Stimulated activated CD4-positive, alpha-beta T cell treated with anti-CD3 and anti-CD28 coated beads, Interleukin-4, amount 100 ng/mL, for 48 hours (primary cell): ENCODE measurements at places on chromosomes 5 and 9.

GRCh38 chr9:129080298-129080600 lies 662 bp upstream of the DOLPP1 start:
- DNase-seq = no peak

DNA sequence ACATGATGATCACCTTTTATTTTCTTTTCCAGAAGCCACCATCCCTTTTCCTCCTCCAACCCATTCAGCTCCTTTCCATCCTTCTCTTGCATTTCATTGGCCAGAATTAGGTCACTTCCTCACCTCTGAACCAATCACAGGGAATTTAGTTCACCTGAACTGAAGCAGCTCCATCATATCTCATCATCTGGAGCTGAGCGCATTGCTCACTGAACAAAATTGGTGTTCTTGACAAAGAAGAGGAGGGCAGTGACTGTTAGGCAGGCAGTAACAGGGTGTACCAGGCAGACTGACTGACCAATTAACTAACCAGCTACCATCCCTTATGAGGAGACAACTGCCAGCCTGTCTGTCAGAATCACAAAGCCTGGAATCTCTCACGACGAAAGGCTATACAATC lies 1.8 kb upstream of the ZNF354A start:
- DNase-seq = no peak

DNA sequence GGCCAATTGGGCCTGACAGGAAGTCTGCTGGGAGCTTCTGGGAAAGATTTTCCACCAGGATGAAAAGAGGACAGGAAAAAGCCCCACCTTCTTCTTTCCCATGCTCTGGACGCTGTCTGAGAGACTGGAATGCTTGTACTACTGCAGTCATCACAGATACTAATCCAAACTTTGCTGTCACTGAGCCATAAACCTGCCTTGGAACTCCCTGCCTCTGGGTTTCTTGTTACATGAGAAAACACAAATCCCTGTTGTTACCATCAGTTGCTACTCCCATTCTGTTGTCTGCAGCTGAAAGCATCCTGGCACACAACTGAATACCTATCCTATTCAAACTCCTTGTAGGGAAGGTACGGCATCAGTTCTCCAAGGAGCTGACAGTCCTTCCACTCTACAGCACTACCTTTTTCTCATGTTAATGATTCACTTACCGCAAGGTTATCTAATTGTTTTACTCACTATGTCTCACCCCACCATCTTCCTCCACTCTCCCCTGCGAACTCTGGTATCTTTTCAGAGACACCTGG lies 167.5 kb downstream of the CDK5RAP2 start:
- DNase-seq = no peak

- no peak for DNase-seq
These were observed 2.6 kb downstream of the SEPTIN8 start for GRCh38 chr5:132774406-132774805.

DNA sequence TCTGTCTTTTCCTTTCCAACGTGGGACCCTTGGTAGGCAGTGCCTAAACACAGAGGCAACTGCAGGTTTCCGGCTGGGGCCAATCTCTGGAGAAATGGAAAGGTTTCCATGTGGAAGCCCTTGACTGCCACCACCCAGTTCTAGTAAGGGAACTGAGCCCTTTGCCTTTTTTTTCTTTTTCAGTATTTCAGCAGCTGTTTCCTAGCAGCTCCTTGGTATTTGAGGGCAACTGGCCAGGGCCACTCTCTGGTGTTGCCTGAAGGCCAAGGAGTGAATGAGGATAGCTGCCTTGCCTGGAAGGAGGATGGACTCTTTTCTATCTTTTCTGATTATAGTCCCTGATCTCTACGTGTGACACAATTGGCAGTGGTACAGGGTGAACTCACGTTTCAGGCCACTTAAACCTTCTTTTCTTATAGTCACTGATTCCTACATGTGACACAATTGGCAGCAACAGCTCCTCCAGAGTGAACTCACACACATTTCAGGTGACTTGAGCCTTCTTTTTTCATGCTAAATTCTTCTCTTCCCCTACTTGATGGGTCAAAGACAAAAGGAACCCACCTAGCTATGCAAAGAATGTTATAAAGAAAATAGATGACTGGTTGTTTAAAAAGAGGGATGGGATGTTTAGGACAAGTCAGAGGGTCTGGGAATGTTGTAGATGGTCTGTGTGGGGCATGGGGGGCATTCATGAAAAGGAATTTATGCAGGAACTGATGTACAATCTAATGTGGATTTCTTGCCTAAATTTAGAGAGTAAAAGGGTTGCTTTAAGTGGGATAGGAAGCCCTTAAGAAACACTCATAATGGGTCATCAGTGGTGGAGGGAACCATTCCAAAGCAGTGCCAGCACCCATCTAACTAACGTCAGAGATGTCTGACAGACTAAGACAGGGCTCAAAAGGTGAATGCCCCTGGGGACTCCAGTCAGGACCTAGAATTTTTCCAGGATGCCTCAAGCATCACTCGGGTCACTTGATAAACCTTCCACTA lies 190.1 kb downstream of the TMEM232 start:
- DNase-seq = no peak

- DNase-seq = no peak
These were observed 96.4 kb downstream of the DIRAS2 start for GRCh38 chr9:90546200-90546599.

DNA sequence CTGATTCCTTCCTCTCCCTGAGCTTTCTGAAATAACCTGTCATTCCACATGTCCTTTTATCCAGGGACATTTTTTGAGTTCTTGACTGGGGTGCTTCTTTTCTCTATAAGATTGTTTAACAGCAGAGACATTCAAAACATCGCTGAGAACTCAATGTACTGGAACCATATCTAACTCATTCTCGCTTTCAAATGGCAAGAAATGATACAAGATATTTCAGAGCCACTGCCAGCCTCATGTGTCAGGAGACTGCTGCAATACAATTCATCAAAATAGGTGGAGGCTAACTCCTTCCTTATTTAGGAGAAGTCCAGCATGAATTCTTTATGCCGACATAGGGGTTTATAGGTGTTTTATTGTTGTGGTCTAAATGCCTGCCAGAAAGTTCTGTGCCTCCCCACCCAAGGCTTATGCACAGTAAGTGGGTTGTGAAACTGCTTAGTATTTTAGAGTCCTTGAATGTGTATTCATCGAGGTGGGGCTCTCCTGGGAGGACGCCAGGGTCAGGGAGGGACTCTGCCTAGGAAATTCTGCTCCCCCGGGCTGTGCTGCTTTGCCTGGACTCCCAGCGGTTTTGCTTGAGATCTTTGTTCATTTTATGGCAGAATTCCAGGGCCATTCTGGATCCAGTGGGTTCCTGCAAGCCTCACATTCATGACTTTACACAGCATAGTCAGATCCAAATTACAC lies 53.9 kb downstream of the ZNF474 start:
- no peak for DNase-seq

GRCh38 chr5:67404256-67405100 lies 207.9 kb upstream of the CD180 start:
- no peak for DNase-seq

GRCh38 chr5:172479784-172480115 lies 25.4 kb upstream of the SH3PXD2B start:
- no peak for DNase-seq

GRCh38 chr5:124574521-124575436 lies 171.7 kb downstream of the ZNF608 start:
- no peak for DNase-seq

DNA sequence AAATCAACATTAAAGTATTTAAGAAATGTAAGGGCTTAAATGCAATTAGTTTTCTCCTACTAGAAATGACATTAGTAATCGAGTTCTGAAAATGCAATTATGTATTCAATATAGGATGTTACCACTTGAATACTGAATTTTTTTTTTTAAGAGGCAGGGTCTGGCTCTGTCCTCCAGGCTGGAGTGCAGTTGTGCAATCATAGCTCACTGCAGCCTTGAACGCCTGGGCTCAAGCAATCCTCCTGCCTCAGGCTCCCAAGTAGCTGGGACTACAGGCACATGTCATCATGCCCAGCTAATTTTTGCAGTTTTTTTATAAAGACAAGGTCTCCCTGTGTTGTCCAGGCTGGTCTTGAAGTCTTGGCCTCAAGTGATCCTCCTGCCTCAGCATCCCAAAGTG lies 1.5 kb downstream of the CDC20B start:
- no peak for DNase-seq

GRCh38 chr5:153067869-153068268 lies 422.6 kb upstream of the GRIA1 start:
- no peak for DNase-seq

DNA sequence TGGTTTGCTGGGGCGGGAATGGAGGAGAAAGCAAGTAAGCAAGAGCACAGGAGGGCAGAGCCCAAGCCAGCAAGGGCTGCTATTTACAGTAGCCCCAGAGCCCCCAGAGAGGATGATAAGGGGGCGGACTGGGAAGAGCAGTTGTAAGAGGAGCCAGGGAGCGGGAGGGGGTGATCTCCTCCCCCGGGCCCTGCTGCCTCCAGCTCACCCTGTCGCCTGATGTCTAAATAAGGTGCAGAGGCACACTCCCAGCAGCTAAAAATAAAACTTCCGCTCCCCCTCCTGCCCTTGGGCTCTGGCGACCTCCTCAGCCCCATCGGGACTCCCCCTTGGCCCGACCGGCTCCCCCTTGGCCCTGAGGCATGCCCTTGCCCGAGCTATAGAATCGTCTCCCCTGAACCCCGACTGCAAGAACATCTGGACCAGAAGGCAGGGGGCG lies 14.4 kb upstream of the CCDC69 start:
- DNase-seq = no peak

DNA sequence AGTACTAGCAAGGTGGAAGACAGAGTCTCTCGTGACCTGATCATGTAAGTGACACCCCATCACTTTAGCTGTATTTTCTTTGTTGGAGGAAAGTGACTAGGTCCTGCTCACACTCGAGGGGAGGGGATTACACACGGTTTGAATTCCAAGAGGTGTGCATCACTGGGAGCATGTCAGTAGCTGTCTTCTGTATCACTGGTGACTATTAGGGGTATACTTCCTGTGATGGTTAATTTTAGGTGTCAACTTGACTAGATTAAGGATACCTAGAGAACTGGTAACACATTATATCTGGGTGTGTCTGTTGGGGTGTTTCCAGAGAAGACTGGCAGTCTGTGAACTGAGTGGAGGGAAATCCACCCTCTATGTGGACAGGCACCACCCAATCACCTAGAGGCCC lies 22.5 kb downstream of the FOXD1 start:
- DNase-seq = no peak

DNA sequence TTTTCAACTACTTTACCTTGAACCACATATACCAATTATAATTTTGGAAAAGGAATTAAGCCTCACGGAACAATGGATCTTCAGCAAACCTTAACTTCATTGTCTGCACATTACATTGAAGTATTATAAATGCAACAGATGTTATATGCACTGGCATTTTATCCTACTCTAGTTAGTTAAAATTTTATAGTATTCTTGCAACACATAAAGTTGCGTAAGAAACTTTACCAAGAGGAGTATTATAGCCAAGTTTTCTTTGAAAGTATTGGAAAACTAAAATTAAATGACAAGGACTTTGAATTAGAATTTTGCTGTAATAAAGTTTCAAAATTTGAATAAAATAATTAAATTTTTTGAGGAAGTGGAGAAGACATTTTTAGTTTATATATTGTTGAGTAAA lies 63.4 kb upstream of the SREK1 start:
- no peak for DNase-seq

GRCh38 chr5:6943197-6944112 lies 230.2 kb downstream of the TENT4A start:
- no peak for DNase-seq

- no peak for DNase-seq
These were observed 21.9 kb downstream of the OR2Y1 start for GRCh38 chr5:180717989-180718388.

- DNase-seq = no peak
These were observed 87.4 kb upstream of the PCA3 start for GRCh38 chr9:76676857-76677256.

DNA sequence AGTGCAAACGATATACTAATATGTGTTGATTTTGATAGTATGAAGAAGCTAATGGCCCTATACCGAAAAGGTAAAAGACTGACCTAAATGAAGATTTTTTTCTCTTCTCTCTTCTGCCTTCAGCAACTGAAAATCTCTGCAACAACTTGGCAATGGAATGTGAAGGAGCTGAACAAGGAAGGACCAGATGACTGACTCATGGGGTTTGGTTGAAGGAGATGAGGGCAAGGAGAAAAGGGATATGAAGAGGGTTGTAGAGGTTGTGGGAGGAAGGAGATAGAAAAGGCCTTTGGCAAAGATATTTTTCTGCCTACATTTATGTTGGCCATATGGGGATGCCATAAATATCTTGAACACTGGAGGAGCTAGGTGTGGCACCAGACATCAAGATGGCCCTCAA lies 129.7 kb upstream of the CHD1 start:
- DNase-seq = no peak

DNA sequence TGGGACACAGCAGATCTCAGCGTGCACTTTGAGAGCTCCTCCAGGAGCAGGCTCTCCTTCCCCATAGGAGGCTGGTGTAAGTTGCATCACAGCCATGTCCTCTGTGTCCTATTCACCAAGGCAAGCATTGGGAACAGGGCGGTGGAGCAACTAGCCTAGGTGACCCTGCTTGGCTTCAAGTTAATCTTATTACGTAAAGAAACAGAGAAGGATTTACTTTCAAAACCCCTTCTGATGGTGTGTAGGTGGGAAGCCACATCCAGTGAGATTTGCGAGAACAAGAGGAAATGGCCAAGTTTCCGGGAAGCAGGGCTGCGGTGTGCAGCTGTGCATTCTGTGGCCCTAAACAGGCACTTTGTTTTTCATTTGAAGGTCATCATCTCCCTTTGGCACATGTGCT lies 80.2 kb downstream of the TRIO start:
- DNase-seq = no peak

- DNase-seq = no peak
These were observed 35.3 kb upstream of the SMIM23 start for GRCh38 chr5:171750311-171750788.

DNA sequence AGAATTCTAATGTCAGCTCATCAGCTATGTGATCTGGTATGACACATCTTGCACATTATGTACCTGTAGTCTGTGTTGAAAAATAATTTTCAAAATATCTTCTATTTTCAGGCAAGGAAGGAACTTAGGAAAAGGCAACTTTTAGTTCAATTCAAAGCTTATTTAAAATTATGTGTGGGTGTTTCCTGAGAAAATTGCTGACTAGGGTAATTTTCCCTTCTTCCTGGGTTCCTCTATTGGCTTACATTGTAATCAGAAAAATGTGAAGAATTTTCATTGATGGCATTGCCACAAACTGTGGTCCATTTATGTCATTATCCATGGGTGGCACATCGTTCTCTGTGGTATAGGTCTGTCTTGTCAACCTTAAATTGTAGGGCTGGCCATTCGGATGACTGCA lies 328.7 kb upstream of the SGCD start:
- no peak for DNase-seq

- no peak for DNase-seq
These were observed 38.4 kb downstream of the UBE2QL1 start for GRCh38 chr5:6487081-6487480.
